ENCODE measurements at places on chromosomes 2 and 18.

- DNase-seq: no peak
Observed at GRCh38 chr2:142065700-142066099, 65.1 kb downstream of the LRP1B start.

DNA sequence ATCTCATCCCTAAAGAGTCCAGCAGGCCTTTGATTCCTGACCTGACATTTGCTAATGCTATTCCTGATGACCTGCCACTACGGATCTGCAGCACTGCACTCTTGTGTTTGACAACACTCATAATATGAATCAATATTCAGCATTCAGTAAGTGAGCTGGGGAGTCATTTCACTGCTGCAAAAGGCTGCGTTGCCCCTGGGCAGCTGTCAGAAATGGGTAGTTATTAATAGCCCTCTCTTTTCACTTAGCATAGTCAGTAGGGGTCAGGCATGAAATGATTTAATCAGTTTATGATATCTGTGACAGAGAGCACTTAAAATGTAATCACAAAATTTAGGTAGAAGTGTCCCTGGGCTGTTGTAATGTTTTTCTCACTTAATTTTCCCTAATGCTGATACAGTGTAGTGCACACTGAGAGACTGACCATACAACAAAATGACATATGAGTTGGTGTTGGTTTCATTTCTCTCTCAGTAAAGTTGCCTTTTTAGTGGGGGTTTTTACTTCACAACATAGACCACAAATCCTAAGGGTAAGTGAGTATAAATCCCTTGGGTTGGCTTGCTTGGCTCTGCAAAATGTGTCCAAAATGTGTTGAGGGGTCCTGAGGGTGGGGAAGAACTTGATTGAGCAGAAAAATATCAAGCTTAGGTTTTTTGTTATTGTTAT, 184.8 kb downstream of the CAMKMT start:
- DNase-seq: no peak

DNA sequence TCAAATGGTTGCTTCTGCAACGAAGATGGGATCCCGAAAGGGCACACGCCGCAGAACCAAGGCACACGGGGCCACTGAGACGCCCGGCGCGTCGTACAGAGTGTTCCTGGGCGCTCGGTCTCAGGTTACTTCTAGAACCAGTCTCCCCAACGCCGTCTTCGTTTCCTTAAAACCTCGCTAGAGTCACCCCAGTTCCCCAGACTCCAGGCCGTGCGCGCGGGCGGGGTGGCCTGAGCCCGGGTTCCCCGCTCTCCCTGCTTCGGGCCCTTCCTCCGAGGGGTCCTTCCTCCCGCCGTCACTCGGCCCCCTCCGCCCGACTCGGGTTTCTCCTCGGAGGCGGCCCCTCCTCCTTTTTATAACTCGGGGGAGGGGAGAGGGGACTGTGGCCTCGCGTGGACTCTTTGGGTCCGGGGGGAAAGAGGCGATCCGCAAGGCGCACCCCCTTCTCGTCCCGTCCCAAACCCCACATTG, 774 bp upstream of the FZD7 start:
- no peak for DNase-seq

- no peak for DNase-seq
Observed at GRCh38 chr18:5600378-5601071, 56.7 kb upstream of the EPB41L3 start.
